Liver (tissue), 10 donors: ENCODE measurements at places on chromosomes 6 and 20. TPM values are rescaled to one million over a fixed set of nuclear protein-coding genes. Genes with fewer than 3 reads are reported as not detected.

The NHLRC1 gene
- 2.4 TPM for polyA plus RNA-seq

The TINAG gene
- not detected for polyA plus RNA-seq

DNA sequence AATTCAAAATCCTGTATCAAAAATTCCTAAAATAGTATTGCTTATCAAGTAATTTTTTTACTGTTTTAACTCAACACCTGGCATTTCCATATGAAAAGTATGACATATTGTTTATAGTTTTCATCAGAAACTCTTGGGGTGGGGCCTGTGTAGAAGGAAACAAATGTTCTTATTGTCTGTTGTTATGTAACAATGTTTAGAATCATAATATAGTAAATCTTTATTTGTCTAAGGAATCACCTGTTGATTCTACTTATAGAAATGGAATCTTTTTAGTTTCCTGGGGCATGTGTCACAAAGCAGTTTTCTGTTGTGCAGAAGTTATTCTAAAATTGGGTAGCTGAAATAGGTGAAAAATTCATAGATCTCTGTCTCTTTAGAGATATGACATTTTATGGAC, 4.9 kb downstream of the ARMC2 start:
- no peak for DNase-seq

DNA sequence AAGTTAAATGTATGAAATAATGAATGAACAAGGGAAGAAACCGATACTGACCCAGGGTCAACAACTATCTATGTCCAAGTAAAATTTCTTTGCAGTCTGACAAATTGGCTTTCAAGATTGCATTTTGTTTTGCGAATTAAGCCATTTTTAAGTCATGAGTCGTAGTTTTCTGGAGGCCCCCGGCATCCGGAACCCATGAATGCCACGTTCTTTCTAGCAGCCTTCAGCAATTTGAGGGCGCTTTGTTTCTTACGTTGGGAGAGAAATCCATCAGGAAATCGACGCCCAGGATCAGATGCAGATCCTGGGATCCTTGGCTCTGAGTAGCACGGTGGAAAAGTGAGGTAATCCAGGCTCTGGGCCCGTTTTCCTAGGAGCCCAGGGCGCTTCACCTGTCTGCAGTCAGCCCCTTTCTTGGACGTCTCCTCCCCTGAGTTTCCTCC, 309 bp upstream of the ABRACL start:
- DNase-seq = no peak

- DNase-seq = no peak
These were observed 262.6 kb upstream of the CDYL start for GRCh38 chr6:4513561-4513960.

DNA sequence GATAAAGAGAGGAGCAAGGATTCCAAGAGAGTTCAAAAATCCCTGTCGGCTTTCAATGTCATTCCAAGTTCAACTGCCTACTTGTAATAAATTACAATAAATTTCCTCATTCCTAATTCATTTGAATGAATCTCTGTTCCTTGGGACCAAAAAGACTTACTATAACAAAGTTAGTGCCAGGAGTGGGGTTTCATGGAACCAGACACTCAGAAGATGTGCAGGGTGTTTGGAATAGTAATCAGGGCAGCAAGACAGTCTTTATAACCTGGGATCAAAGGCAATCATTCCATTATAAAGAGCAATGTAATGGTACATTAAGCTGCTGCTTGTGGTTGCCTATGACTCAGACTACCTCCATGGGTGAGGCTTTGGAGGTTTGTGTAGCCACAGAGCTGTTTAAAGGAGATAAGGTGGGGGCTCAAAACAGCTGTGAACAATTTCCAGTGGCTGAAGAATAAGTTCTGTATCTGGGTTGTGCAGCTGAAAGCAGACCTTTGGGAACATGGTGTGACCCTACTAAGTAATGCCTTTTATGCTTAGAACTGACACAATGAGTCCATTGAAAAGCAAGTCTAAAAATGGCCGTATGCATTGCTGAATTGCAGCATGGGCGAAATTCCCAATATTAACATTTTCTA, 159.9 kb downstream of the LINC00237 start:
- no peak for DNase-seq
